ENCODE measurements at places on chromosomes 12 and 14. TPM values are rescaled to one million over a fixed set of nuclear protein-coding genes. Genes with fewer than 3 reads are reported as not detected.

GRCh38 chr14:22602862-22603261 lies 4.8 kb downstream of the ABHD4 start:
- no peaks in the 10 kb centered on the region for H3K27me3 ChIP-seq
- no peak for DNase-seq
- peaks cover 20% of the 10 kb centered on the region for H3K36me3 ChIP-seq

DNA sequence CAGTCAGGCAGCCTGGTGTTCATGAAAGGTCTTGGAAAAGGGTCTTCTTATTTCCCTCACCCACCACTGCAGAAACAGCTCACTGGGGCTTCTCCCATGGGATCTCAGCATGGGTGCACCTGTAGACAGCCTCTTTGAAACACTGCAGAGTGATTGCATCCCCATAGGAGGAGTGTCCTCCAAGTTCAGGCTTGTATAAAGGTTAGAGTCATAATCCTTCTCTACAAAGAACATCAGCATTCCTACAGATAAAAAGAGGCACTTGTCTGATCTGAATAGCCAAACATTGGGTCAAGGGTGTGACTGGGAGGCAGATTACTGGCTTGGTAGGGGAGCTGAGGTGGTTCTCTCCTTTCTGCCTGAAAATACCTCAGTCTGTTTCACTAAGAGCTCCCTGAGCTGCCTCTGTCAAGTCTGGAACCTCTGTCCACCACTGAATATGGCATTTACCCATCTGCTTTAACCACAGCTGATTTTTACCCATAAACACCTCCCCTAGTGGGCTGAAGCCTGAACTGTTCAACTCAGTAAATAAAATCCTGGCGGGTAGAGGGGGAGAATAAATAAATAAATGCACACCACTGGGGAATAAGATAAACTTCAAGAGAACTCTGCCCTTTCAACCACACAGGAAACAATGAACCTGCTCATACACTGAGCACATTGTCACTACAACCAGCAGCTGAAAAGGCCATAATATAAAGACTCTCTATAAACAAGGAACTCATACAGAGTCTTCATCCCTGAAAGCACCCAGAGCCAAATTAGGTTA lies 120.7 kb upstream of the SCAF11 start:
- H3K4me1 ChIP-seq, result peaks cover 2% of the 10 kb centered on the region
- no peak overlapping the region for H3K27ac ChIP-seq
- DNase-seq, result no peak
- H3K4me3 ChIP-seq, result no peak overlapping the region

DNA sequence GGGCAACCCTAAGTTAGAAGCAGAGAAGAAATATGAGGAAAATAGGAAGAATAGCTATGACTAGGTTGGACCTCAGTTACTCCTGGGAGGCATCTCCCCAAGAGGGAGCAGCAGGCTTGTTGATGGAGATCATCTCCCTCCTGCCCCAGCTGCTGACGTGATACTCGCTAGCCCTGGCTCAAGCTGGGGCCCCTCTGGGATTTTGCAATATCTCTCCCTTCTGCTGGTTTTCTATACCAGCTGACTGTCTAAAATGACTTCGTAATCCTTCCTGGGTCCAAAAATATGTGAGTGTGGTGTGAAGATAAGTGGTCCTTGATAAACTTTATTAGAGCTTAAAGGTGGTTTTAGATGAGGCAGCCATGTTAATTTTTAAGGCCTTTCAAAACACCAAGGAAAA lies 4.5 kb upstream of the HECTD4 start:
- peaks cover 9% of the 10 kb centered on the region for H3K4me1 ChIP-seq
- H3K4me3 ChIP-seq, result no peak overlapping the region
- H3K27ac ChIP-seq, result no peak overlapping the region
- H3K27me3 ChIP-seq, result peaks cover 4% of the 10 kb centered on the region

GRCh38 chr12:93699271-93700145 lies 22.3 kb downstream of the CRADD start:
- H3K27me3 ChIP-seq, result no peaks in the 10 kb centered on the region
- H3K27ac ChIP-seq, result no peak overlapping the region
- no peak for DNase-seq
- peaks cover 3% of the 10 kb centered on the region for H3K36me3 ChIP-seq

The BDKRB2 gene
- not detected for total RNA-seq

The KCNK10 gene
- not detected for total RNA-seq
